Hepatocyte (in vitro differentiated cells): ENCODE measurements at places on chromosomes 2 and 18. TPM values are rescaled to one million over a fixed set of nuclear protein-coding genes. Genes with fewer than 3 reads are reported as not detected.
A peak's percentile ranks its signal among the peaks of the same experiment; 100 is the strongest.

- H3K4me1 ChIP-seq, result no peaks in the 10 kb centered on the region
- no peaks in the 10 kb centered on the region for H3K36me3 ChIP-seq
- H3K4me3 ChIP-seq, result no peak overlapping the region
- DNase-seq, result no peak
- H3K27ac ChIP-seq, result no peak overlapping the region
These were observed 99.9 kb downstream of the USP34 start for GRCh38 chr2:61371027-61371426.

DNA sequence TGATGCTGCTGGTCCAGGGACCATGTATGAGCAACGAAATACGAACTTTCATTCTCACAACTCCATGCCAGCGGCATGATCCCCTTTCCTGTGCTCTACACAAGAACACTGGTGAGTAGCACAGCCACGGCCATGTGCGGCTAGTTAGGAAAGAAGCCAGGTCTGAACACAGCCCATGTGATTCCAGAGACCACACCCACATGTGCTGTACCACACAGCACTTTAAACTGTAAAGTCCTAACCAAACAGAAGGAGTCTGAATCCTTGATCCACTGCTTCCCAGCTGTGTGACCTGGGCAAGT, 33.0 kb upstream of the ACAA2 start:
- no peaks in the 10 kb centered on the region for H3K36me3 ChIP-seq
- peaks cover 13% of the 10 kb centered on the region for H3K4me1 ChIP-seq
- no peaks in the 10 kb centered on the region for H3K27me3 ChIP-seq
- no peak overlapping the region for H3K4me3 ChIP-seq
- no peak overlapping the region for H3K27ac ChIP-seq

GRCh38 chr2:27833931-27834330, 56.3 kb downstream of the RBKS start:
- H3K27ac ChIP-seq, result no peak overlapping the region
- H3K4me1 ChIP-seq, result no peaks in the 10 kb centered on the region

DNA sequence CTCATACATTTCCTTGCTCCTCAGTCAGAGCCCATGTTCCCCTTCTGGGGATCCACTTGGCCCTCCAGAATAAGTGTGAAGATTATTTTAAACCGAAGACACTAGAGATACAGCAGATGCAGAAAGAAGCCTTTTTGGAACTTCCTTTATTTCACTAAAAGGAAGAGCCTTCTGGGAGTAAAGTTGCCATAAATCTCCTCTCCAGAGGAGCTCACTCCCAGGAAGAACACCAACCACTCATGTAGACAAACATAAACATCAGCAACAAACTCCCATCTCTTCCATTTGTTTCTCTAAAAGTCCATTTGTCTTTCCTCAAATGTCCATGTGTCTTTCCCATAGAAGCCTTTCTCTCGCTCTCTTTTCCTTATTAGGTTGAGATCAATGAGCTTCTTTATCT, 62.4 kb upstream of the MSH6 start:
- no peak for DNase-seq
- H3K4me1 ChIP-seq, result no peaks in the 10 kb centered on the region
- no peaks in the 10 kb centered on the region for H3K36me3 ChIP-seq
- H3K27me3 ChIP-seq, result no peaks in the 10 kb centered on the region
- H3K27ac ChIP-seq, result no peak overlapping the region

- peaks cover 7% of the 10 kb centered on the region for H3K4me1 ChIP-seq
- H3K27me3 ChIP-seq, result no peaks in the 10 kb centered on the region
- H3K36me3 ChIP-seq, result no peaks in the 10 kb centered on the region
- H3K27ac ChIP-seq, result no peak overlapping the region
- DNase-seq, result no peak
These were observed 110.7 kb downstream of the KLHL29 start for GRCh38 chr2:23495661-23496114.

DNA sequence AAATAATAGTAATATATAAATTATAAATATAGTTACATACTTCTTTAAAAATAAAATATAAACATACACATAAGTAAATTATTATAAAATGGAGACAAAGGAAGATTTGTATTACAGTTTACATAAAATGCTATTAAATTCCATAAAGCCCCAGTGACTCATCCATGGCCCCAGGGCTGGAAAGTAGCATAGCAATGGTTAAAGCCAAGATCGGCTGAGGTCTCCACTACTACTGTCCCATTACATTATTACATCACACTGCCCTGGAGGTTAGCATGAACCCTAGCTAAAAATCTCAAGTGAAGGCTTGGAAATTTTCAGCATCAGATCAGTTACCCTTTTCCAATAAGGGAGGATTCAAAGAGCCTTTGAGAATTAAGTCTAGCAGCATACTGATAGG, 936.2 kb downstream of the DSC3 start:
- H3K36me3 ChIP-seq, result no peaks in the 10 kb centered on the region
- no peak for DNase-seq
- no peak overlapping the region for H3K4me3 ChIP-seq
- no peak overlapping the region for H3K27ac ChIP-seq

- H3K4me3 ChIP-seq, result no peak overlapping the region
- peaks cover 12% of the 10 kb centered on the region for H3K4me1 ChIP-seq
- no peak overlapping the region for H3K27ac ChIP-seq
These were observed 47.6 kb downstream of the LONRF2 start for GRCh38 chr2:100274566-100275199.

GRCh38 chr2:235206980-235207579, 255.3 kb downstream of the SH3BP4 start:
- H3K27me3 ChIP-seq, result peaks cover 10% of the 10 kb centered on the region
- no peaks in the 10 kb centered on the region for H3K36me3 ChIP-seq
- DNase-seq, result no peak
- no peaks in the 10 kb centered on the region for H3K4me1 ChIP-seq
- no peak overlapping the region for H3K27ac ChIP-seq
- no peak overlapping the region for H3K4me3 ChIP-seq

GRCh38 chr2:180978903-180979748, 1.3 kb upstream of the UBE2E3 start:
- peak overlapping the region; percentile 84 for H3K27ac ChIP-seq
- H3K4me1 ChIP-seq, result peaks cover 13% of the 10 kb centered on the region
- H3K4me3 ChIP-seq, result peak overlapping the region; percentile 31
- no peaks in the 10 kb centered on the region for H3K27me3 ChIP-seq
- H3K36me3 ChIP-seq, result no peaks in the 10 kb centered on the region
- peak; percentile 13 for DNase-seq

DNA sequence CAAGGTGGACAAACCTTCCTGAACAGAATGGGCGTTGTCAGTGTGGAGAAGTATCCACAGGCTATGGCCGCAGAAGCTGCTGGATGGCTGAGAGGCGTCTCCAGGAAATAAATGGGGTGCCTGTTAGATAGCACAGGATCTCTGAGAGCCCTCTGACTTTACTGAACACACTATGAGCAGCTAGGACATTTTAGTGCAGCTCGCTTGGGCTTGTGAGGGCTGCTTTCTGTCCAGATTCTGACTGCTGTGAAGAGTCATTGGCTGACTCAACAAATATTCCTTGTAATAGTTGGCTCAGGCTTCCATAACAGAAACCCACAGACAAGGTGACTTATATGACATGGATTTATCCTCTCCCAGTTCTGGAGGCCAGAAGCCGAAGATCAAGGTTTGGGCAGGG, 100.2 kb upstream of the SNTG2 start:
- no peaks in the 10 kb centered on the region for H3K4me1 ChIP-seq
- H3K4me3 ChIP-seq, result no peak overlapping the region
- DNase-seq, result no peak
- no peak overlapping the region for H3K27ac ChIP-seq
- H3K27me3 ChIP-seq, result no peaks in the 10 kb centered on the region

- H3K27ac ChIP-seq, result no peak overlapping the region
- H3K4me1 ChIP-seq, result no peaks in the 10 kb centered on the region
- no peaks in the 10 kb centered on the region for H3K36me3 ChIP-seq
- H3K4me3 ChIP-seq, result no peak overlapping the region
- H3K27me3 ChIP-seq, result no peaks in the 10 kb centered on the region
- DNase-seq, result no peak
These were observed 191.2 kb upstream of the CDH19 start for GRCh38 chr18:66795051-66795450.

- H3K27me3 ChIP-seq, result no peaks in the 10 kb centered on the region
- no peak overlapping the region for H3K4me3 ChIP-seq
These were observed 166.7 kb upstream of the DTNA start for GRCh38 chr18:34543356-34543755.

- H3K4me3 ChIP-seq, result no peak overlapping the region
- no peak for DNase-seq
- H3K36me3 ChIP-seq, result no peaks in the 10 kb centered on the region
- H3K27ac ChIP-seq, result no peak overlapping the region
- H3K4me1 ChIP-seq, result no peaks in the 10 kb centered on the region
- no peaks in the 10 kb centered on the region for H3K27me3 ChIP-seq
These were observed 338.4 kb downstream of the MBD2 start for GRCh38 chr18:53886058-53886457.

CNGA3 gene
- 0.04 and 0.13 TPM in 2 replicates for total RNA-seq

IL36RN gene
- 0.12 and 0.63 TPM in 2 replicates for total RNA-seq

IL1A gene
- total RNA-seq, result 2.3 and 3.1 TPM in 2 replicates

AOX1 gene
- 7.4 and 7.7 TPM in 2 replicates for total RNA-seq
